ENCODE measurements at places on chromosomes 3 and 15.

- DNase-seq: no peak
These were observed 863 bp downstream of the PSMA4 start for GRCh38 chr15:78540871-78541743.

GRCh38 chr3:141459008-141459407 lies 27.8 kb upstream of the RASA2 start:
- DNase-seq: no peak

- peak; percentile 16 for DNase-seq
These were observed at the start of gene ZNF502 for GRCh38 chr3:44712455-44713075. Gene ZNF502, plus strand, starts transcription at chr3:44712660. Its CDS starts 7,602 bp downstream, at chr3:44720262.

GRCh38 chr3:127728417-127729015 lies 55.8 kb downstream of the ABTB1 start:
- DNase-seq: no peak

- DNase-seq: no peak
These were observed 5.6 kb downstream of the WDR82 start for GRCh38 chr3:52272831-52273230.

DNA sequence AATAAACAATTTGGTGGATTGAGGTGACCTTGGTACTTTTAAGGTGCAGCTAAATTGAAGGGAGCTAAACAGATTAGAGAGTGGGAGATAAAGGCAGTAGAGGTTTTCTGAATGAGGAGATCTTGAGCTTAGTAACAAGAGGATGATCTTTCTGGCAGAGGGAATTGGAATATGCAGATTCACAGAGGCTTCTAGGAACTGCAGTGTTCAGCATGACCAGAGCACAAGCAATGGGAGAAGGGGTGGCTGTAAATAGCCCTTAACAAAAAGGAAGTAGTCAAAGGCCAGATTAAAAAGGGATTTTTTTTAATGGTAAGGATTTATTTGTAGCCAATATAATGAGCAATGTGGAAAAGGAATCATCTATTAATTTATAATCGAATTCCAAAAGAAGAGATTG lies 5.7 kb upstream of the BNIP2 start:
- DNase-seq: no peak

DNA sequence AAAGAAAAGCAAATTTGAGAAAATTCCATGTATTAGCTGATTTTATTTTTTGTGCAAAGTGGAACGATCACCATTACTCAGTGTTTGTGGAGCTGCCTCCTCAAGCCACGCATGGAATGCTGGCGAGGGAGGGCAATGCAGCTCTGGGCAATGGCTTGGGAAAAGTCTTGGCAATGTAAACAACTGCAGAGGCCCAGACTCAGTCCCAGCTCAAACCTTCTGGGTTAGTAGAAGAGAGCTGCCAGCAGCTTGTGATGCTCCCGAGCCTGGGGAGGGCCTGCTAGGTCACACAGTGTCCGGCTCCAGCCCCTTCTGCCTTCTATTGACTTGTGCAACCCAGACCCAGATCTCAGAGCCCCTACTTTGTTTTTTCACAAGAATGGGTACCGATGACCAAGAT lies 4.3 kb downstream of the EPHB1 start:
- no peak for DNase-seq

GRCh38 chr15:100889385-100890050 lies 9.9 kb downstream of the ALDH1A3 start:
- DNase-seq: no peak

- DNase-seq: no peak
These were observed 51.2 kb downstream of the KLHL25 start for GRCh38 chr15:85743392-85744055.

- no peak for DNase-seq
These were observed 8.8 kb downstream of the C3orf22 start for GRCh38 chr3:126549861-126550487.

- DNase-seq: no peak
These were observed 29.0 kb downstream of the ABHD6 start for GRCh38 chr3:58266577-58266976.

- DNase-seq: no peak
These were observed 32.2 kb downstream of the FILIP1L start for GRCh38 chr3:100081986-100082692.

GRCh38 chr3:105352976-105353375 lies 13.7 kb upstream of the ALCAM start:
- no peak for DNase-seq

- no peak for DNase-seq
These were observed 11.7 kb upstream of the PDCD6IP start for GRCh38 chr3:33786565-33787327.

DNA sequence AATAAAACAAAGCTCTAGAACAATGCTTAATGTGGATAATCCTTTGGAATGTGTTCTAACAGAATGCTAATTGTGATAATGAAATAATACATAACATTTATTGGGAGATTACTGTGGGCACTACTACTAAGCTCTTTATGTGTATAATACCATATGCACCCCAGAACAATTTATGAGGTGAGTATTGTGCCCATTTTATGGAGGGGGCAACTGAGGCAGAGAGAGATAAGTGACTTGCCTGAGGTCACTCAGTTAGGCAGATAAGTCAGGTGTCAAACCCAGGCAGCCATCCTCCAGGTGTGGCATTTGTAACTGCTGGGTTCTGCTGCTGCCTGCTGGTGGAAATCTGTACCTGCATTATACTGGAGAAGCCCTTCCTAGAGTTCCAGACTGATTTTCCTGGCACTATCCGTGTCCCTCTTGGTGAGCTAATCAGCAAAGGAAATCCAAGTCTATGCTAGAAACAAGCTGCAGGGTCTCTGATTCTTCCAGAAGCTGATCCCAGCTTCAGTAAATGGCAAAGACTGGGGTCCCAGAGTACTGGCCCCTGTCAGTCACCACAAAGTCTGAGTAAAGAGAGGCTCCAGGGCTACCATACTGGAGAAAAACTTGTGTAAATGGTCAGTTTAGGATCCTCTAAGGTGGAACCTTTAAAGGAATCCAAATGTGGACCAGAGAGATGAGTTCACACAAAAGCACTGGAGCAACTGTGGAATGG lies 22.6 kb upstream of the RBP1 start:
- no peak for DNase-seq
